ENCODE measurements at places on chromosomes 12 and 14. TPM values are rescaled to one million over a fixed set of nuclear protein-coding genes. Genes with fewer than 3 reads are reported as not detected.

GABARAPL1 gene
- total RNA-seq = 29.1 TPM

RNASE7 gene
- not detected for total RNA-seq

TMED10 gene
- total RNA-seq = 271 TPM

DHRS7 gene
- total RNA-seq = 84.4 TPM

WDHD1 gene
- total RNA-seq = 17.0 TPM

OTUB2 gene
- total RNA-seq = 4.0 TPM

VPS33A gene
- total RNA-seq = 24.0 TPM

HOXC9 gene
- total RNA-seq = 13.7 TPM

ELK3 gene
- 62.1 TPM for total RNA-seq

MIP gene
- total RNA-seq = not detected

AGAP2 gene
- 0.34 TPM for total RNA-seq

IL31 gene
- total RNA-seq = not detected

WSB2 gene
- 64.0 TPM for total RNA-seq

NRIP2 gene
- not detected for total RNA-seq

CIROP gene
- not detected for total RNA-seq

TMTC2 gene
- total RNA-seq = 1.0 TPM

SPTB gene
- total RNA-seq = 0.91 TPM

ADAM21 gene
- not detected for total RNA-seq

SYNDIG1L gene
- not detected for total RNA-seq

MYO1H gene
- total RNA-seq = not detected

AICDA gene
- 0.31 TPM for total RNA-seq

SP1 gene
- 18.8 TPM for total RNA-seq

OR8S1 gene
- not detected for total RNA-seq

TSHR gene
- total RNA-seq = not detected

FOXA1 gene
- 5.3 TPM for total RNA-seq

LHX5 gene
- total RNA-seq = not detected

LALBA gene
- total RNA-seq = not detected

ARHGDIB gene
- total RNA-seq = 2.1 TPM

GPR162 gene
- total RNA-seq = 0.42 TPM

TXNDC16 gene
- total RNA-seq = 1.2 TPM

ACSM4 gene
- total RNA-seq = not detected

RNASE3 gene
- total RNA-seq = not detected

COCH gene
- 21.0 TPM for total RNA-seq

GAS2L3 gene
- 6.9 TPM for total RNA-seq

KRT3 gene
- total RNA-seq = not detected

TUNAR gene
- total RNA-seq = not detected

IL22 gene
- total RNA-seq = not detected

RND1 gene
- total RNA-seq = 7.4 TPM

IAPP gene
- not detected for total RNA-seq

VWF gene
- total RNA-seq = 0.28 TPM

FBXO33 gene
- 8.2 TPM for total RNA-seq

NEUROD4 gene
- not detected for total RNA-seq

VEZT gene
- 52.1 TPM for total RNA-seq

TAS2R30 gene
- not detected for total RNA-seq

CCDC197 gene
- not detected for total RNA-seq

BCL11B gene
- total RNA-seq = 0.45 TPM

OTX2 gene
- not detected for total RNA-seq

KRT75 gene
- total RNA-seq = 0.13 TPM

SYCP3 gene
- not detected for total RNA-seq

ST8SIA1 gene
- total RNA-seq = not detected

NR4A1 gene
- 23.2 TPM for total RNA-seq

PTGER2 gene
- 1.9 TPM for total RNA-seq

NELL2 gene
- not detected for total RNA-seq
